ENCODE measurements at places on chromosomes 5 and 9.

DNA sequence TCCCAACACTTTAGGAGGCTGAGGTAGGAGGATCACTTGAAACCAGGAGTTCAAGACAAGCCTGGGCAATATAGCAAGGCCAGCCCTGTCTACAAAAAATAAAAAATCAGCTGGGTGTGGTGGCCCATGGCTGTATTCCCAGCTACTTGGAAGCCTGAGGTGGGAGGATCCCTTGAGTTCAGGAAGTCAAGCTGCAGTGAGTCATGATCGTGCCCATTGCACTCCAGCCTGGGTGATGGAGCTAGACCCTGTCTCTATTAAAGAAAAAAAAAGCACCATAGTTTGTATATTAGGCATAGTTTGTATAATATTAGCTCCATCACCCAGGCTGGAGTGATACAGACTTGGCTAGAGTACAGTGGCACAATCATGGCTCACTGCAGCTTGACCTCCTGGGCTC lies 9.6 kb upstream of the NME5 start:
- DNase-seq = no peak

DNA sequence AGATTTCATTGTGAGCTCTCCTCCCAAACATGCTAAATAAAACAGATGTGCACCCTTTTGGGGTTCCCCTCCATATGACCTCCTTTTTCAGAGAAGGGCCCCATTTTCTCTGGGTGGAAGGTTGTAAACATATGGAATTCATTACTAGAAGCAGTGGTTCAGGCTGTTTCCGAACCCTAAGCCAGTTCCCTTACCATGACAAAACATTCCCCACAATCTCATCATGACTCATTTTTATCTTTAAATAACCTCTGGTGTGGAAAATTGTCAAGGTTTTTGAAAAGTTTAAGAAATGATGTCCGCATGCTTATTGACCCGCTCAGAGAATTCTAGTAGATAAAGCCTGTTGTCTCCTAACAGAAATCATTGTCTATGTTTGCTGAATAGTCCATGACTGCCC lies 127.3 kb upstream of the PIK3R1 start:
- DNase-seq = no peak

DNA sequence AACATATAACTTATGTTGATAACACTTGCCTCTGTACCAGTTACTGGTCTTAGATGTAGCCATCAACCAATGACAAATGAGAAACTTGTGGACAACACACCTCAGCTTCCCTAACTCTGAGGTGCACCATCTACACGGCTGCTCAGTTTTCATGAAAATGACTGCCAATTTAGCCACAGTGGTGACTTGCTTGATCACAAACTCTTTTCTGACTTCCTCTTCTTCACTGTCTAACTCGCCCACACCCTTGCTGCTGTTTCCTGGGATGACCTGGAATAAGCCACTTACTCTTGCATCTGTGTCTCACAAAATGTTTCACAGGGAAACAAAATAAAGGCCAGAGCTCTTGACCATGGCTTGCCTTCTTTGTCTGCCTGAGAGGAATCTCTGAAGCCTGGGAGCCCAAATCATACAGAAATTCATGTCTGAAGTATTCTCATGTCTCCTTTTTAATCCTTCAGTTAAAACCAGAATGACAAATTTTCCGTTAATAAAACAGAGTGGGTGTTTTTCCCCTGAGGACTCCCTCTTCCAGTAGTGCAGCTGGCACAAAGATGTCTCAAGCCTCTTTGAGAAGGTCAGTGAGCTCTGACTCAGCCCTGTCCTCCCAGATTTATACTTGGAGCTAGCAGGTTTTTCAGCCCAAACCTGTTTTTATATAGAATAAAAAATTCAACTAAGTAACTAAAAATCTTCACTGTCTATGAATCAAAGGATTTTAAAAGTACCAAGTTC lies 126.5 kb upstream of the PAM start:
- DNase-seq = no peak

DNA sequence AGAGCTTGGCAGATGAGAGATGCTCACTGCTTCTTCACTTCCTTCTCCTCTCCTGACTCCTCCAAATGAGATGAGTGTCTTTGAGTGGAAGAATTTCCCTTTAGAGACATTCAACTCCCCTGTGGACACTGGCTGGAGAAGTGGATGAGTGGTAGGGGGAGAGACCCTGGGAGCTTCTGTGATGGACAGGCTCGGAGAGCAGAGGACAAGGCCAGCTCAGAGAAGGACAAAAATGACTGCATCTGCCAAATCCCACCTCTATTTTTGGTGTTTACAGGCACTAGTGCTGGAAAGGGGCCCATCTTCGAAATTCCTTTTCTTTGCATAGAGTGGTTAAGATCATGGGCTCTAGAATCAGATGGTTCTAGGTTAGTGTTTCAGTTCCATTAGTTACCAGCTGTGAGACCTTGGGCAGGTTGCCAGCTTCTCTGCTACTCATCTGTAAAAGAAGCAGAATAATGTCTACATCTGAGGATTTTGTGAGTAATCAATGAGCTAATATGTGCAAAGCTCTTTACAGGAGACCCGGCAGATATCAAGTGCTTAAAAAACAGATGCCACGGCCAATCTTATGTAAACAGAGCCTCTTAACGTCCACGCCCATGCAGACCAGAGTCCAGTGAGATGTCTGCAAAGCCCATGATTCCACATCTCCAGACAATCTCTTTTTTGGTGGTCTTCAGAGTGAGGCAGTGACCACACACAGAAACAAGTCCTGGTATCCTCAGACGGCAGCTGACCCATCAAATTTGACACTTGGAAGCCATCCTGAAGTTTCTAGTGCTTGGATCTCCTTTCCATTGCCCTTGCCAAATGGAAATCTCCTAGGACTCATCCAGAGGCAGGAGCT lies 13.6 kb upstream of the COL27A1 start:
- no peak for DNase-seq

DNA sequence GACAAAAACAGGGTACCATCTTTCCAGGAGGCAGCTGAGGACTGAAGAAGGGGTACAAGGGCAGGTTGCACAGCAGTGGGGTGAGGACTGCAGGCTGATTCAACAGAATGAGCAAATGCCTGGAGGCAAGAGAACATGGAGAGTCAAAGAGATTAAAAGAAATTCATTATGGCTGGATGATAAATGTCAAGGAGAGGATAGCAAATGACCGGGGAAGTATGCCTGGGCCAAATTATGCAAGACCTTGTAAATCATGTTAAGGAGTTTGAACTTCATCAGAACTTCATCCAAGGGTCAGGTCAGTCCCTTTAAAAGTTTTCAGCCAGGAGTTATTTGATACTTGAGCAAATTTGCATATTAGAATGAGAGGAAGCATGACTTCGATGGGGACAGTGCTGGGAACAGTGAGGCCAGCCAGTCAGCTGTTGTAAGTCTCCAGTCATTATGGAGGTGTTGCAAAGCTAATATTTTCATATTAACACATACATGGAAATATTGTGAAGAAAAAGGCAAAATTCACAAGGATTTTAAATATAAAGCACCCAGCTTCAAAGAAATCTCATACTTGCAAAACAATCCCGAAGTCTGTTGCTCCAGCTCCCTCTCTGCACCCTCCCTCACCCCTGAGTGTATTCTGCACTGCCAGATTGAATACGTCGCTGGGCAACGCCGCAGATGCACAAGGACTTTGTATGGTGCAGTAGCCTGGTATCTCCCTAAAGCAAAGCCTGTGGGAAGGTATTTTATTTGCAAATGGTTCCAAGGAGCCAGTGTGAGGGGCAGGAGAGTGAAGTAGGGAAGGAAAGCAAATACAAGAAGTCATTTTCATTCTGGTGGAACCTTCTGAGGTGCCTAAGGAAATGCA lies 509.8 kb upstream of the TLE4 start:
- DNase-seq = no peak

DNA sequence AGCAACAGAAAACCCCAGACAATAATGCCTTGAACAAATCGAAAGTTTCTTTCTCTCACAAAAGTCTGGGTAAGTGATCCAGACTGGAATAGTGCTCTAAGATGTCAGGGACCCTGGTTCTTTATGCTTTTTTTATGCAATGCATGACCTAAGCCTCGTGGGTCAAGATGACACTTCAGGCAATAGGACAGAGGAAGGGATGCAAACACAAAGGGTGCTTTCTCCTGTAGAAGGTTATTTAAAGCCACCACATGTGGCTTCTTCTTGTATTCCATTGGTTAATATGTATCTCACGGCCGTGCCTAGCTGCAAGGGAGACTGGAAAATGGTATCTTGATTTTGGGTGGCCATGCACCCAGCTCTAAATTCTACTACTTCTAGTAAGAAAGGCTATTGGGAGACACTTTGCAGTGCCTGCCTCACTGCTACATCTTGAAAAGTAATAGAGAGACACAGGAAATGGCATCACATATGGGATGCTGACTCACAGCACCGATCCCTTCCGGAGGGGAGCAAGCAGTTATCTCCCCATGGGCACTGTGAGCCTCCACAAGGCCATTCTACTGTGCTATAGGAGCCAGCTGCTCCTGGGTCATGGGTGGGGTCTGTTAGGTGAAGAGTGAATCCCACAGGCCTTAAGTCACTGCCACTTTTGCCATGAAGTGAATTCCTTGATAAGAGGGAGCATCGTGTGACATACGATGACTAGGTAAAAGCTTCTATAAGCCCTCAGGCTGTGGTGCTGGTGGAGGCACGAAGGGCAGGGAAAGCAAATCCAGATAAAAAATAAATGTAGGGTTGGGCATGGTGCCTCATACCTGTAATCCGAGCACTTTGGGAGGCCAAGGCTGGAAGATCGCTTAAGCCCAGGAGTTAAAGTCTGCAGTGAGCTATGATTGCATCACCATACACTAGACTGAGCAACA lies 32.5 kb upstream of the RAB14 start:
- no peak for DNase-seq

DNA sequence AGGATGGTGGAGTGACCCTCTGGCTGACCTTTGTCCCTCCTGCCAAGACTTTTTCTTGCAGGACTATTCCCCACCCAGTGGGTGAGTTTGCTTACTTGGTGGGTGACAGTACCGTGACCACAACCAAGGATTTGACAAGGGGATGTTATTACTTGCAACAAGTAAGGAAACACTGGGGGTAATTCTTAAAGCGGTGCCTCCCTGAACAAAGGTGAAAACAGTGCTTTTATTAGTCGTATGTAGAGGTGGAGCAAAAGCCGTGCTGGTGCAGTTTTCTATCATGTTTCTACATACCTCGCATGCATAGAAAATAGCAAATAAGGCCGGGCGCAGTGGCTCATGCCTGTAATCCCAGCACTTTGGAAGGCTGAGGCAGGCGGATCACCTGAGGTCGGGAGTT lies 41.0 kb upstream of the KDM4C start:
- no peak for DNase-seq

DNA sequence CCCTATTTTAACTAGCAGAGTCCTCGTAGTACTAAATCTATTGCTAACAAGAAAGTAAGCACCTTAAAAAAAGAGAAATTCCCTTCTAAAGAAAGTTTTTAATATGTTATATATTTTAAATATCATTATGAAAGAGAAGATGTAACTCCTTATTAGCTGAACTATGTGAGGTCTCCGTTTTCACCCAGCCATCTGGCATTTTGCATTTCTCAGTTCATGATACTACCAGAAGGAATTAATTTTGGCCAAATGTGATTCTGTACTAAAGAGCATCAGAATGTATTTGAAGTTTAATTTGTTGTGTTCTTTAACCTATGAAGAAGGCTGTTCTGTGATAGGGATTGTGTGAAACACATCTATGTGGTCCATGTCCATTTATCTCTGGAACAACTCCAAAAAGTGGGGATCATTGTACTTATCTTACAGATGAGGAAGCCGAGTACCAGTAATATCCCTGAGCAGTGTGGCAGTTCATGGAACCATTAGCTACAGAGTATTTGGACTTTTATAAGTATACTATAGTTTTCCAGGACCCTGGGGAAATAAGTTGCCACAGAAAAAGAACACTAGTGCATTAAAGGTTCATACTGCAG lies 29.8 kb downstream of the TNFAIP8 start:
- no peak for DNase-seq

DNA sequence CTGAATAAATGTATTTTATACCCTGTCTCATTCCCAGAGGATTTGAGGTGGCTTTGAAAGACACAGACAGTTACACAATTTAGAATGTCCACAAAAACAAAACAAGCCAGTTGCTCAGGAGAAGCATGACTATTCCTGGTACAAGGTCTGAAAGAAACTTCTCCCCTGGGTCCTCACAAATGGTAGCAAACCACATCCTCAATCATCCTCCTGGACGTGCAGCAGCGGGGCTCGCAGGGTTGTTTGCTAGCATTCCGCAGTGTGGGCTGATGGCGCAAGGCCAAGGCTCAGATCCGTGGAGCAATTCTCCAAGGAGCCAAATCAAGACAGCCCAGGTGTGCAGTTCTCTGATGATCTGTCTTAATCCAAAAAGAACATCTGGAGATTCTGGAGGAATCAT lies 210.3 kb downstream of the ACTL7B start:
- DNase-seq = no peak

- DNase-seq = no peak
These were observed 379 bp upstream of the CLK4 start for GRCh38 chr5:178627259-178627598.

- DNase-seq = no peak
These were observed 227.4 kb downstream of the ARHGAP26 start for GRCh38 chr5:142997591-142997990.

GRCh38 chr9:76594764-76595424 lies 135.9 kb downstream of the GCNT1 start:
- DNase-seq = no peak
